Activated naive CD8-positive, alpha-beta T cell treated with anti-CD3 and anti-CD28 coated beads, Interleukin-2, amount 10 ng/mL, durations not matched to agents 7 days and 5 days (primary cell): ENCODE measurements at places on chromosomes 4 and X. TPM values are rescaled to one million over a fixed set of nuclear protein-coding genes. Genes with fewer than 3 reads are reported as not detected.

- DNase-seq = no peak
Observed at GRCh38 chr4:182139491-182139890, 103.7 kb upstream of the TENM3 start.

- DNase-seq = no peak
Observed at GRCh38 chr4:40486534-40486933, 143.1 kb downstream of the RBM47 start.

- DNase-seq = no peak
Observed at GRCh38 chr4:186240848-186241491, 13.7 kb downstream of the KLKB1 start.

GRCh38 chrX:22689290-22689689 is 310.5 kb upstream of the DDX53 start:
- no peak for DNase-seq

The DCHS2 gene
- 0.17 TPM for total RNA-seq
